ENCODE measurements at places on chromosomes 11 and 22. TPM values are rescaled to one million over a fixed set of nuclear protein-coding genes. Genes with fewer than 3 reads are reported as not detected.

DNA sequence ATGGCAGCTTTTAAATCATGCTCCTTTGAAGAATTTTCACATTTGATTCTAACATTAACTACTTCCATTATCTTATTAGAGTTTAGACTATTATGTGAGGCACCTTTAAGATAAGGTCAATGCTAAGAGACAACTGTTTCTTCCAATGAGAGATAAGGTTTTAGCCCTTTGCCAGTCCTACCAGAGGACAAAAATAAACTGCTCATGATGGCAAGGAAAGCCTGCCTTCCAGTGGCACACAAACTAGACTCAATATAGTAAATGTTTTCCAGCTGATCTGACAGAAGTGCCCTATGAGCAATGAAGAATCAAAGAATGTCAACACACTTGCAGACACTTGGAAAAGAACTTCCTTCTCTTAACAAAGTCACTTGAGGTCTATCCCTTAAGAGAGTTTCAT, 1152.4 kb upstream of the CCDC90B start:
- no peak for DNase-seq

DNA sequence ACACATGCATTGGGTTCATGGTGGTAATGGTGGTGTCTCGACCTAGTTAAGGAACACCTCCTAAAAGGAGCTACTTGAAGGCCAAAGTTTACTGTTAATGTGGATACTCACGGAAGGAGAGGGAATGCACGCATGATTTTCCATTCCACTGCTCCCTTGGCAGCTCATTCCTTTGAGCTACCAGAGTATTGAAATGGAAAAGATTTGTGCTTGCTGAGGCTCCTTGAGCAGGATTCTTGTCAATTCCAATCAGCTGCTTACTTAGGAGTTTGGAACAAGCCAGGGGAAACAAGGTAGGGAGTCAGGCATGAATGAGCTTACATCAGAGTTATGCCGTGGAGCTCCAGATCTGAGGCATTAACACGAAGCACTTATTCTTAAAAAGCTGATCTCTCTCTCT, 108.8 kb downstream of the GRIA4 start:
- DNase-seq = peak; percentile 40

LDLRAD3 gene
- total RNA-seq = 14.9 TPM

- no peak for DNase-seq
Measured at GRCh38 chr22:36574728-36575127, 45.8 kb upstream of the EIF3D start.

DNA sequence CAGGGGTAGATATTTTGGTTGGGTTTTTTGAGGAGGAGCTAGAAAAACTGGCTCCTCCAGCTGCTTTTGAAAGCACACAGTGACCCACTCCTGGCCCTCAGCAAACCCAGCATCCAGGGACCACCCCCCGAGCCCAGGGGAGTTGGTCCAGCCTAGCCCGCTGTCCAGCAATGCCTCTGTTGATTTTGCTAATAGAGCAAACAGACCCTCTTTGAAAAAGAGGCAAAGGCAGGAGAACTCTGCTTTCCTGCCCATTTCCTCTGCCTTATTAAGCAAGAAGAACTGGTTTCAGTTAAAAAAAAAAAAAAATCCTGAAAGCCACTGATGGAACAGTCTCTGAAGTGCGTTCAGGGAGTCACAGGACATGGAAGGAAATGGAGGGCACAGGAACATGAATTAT, 25.3 kb downstream of the ABTB2 start:
- DNase-seq = no peak

GRCh38 chr22:30903876-30904460, 64.6 kb downstream of the MORC2 start:
- no peak for DNase-seq

GRCh38 chr22:40463017-40463631, 92.7 kb downstream of the SGSM3 start:
- no peak for DNase-seq

GRCh38 chr11:112321501-112322172, 61.0 kb upstream of the PLET1 start:
- peak; percentile 92 for DNase-seq

GRCh38 chr11:6474806-6475500, 1.2 kb upstream of the TRIM3 start:
- no peak for DNase-seq

GRCh38 chr22:35258191-35258988, 1.1 kb downstream of the HMGXB4 start:
- peak; percentile 51 for DNase-seq

- no peak for DNase-seq
Measured at GRCh38 chr22:42412744-42413333, 19.4 kb downstream of the NFAM1 start.

DNA sequence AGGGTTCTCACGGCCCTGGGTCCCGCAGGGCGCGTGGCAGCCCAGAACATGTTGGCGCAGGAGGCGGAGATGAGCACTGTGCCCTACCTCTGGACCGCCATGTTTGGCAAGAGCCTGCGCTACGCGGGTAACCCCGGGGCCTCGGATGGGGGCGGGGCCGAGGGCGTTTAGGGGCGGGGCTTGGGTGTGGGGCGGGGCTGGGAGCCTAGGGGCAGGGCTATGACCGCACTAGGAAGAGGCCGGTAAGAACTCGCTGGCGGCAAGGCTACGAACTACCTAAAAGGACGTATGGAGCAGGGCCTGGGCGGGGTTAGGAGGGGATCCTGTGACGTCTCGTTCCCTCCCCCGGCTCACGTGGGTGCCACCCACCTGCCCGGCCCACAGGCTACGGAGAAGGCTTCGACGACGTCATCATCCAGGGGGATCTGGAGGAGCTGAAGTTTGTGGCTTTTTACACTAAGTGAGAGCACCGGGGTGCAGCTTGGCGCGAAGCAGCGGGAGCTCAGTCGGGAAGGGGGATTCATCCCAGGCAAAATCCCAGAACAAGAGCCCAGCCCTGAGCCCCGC, 2.8 kb upstream of the LZTR1 start:
- DNase-seq = peak; percentile 78

PHETA2 gene
- total RNA-seq = 0.12 TPM

TMEM151A gene
- 2.0 TPM for total RNA-seq

- DNase-seq = no peak
Measured at GRCh38 chr11:81579339-81579738, 1154.3 kb downstream of the FAM181B start.

OR52A1 gene
- total RNA-seq = not detected

OR51S1 gene
- not detected for total RNA-seq

GRCh38 chr11:61973476-61974162, 6.2 kb upstream of the FTH1 start:
- DNase-seq = no peak

MAJIN gene
- total RNA-seq = not detected

DNA sequence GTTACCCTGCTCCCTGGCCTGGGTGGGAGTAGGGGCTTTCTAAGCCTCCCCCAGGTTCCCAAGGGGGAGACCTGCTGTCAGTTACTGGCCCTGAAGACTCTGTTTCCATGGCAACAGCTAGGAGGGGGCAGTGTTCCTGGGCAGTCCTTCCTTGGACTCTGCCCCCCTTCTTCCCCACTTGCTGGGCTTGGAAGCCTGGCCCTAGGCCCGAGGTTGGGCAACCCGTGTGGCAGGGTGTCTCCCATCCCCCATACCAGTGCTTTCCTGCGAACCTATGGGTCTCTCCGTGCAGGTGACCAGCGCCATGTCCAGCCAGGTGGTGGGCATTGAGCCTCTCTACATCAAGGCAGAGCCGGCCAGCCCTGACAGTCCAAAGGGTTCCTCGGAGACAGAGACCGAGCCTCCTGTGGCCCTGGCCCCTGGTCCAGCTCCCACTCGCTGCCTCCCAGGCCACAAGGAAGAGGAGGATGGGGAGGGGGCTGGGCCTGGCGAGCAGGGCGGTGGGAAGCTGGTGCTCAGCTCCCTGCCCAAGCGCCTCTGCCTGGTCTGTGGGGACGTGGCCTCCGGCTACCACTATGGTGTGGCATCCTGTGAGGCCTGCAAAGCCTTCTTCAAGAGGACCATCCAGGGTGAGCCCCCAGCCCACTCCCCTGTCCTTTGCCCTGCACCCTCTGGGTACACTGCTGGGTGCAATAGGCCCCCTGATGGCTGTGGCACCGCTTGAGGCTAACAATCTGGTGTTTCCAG, 1.7 kb downstream of the ESRRA start:
- no peak for DNase-seq

GRCh38 chr11:24755260-24755839, 258.5 kb downstream of the LUZP2 start:
- DNase-seq = no peak

SPECC1L gene
- total RNA-seq = 69.2 TPM

TMPRSS13 gene
- 0.66 TPM for total RNA-seq

DNA sequence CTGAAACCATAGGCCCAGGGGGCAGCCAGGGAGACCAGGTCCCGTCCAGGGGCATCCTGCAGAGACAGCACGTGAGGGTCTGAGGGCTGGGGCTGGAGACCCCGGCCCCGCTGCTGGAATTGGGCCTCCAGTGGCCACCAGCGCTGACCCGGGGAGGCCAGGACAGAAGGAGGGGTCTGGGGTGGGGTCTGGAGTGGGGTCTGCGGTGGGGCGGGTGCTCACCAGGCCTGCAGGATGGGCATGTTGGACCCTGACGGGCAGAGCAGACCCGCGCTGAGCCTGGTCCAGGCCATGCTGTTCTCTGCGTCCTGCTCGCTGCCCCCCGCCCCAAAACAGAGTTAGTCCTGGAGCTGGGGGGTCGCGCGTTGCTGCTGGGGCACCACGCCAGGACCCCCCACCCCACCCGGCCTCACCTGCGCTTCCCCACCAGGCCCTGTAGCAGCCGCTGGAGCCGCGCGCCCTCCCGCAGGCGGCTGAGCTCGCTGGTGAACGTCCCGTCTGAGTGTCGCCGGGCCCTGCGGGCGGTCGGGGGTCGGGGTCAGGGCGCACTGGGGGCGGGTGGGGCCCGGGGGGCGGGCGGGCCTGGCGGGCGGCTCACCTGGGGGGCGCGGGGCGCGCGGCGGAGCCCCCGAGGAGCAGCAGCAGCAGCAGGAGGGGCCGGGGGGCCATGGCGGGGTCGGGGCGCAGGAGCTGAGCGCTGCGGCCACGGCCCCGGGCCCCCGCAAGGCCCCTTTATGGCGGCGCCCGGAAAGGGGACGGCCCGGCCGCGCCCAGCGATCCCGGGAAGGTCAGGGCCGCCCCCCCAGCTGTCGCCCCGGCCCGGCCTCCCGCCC, at the start of gene SCT:
Gene SCT (minus strand): TSS at position 707 of the 833 bp plus-strand sequence. CDS start 38 bp downstream, at position 669.
- DNase-seq = no peak

KRTAP5-9 gene
- total RNA-seq = not detected

- DNase-seq = peak; percentile 94
Measured at GRCh38 chr11:68659158-68659921, 25.0 kb upstream of the GAL start.

DNA sequence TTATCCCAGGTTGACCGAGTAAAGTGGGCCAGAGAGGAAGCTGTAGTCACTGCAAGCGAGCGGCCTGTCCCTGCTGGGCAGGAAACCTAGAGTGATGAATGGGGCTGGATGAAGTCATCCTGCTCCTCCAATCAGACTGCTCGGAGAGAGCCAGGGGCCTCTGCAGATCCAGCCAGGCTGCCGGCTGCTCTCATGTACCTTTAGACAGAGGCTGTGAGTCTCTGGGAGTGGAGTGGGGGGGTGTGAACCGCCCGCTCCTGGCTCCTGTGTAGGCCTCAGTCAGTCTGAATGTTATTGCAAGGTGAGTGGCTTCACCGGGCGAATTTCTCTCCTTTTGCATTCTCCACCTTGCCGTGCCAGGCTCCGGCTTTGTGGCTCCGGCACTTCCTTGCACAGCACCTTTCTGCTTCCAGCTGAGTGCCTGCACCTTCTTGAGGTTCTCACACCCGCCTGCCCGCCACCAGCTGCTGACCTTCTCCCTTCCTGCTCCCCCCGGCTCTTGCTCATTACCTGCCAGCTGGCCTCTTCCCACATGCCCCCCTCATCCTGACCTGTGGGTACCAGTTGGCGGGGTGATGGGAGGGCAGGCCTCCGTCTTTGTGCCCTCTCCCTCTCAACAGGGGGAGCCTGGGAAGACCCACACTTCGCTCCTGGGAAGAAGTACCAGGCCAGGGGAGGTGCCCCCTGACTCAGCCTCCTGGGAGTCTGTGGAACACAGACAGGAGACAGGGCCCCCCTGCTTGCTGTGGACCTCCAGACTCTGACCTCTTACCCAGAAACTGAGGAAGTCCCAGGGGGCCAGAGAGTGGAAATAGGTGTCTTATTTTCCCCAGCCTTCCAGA, 79.9 kb downstream of the GRAMD1B start:
- DNase-seq = peak; percentile 85

HTR3A gene
- total RNA-seq = not detected
